ENCODE measurements at places on chromosomes 11 and 22.

DNA sequence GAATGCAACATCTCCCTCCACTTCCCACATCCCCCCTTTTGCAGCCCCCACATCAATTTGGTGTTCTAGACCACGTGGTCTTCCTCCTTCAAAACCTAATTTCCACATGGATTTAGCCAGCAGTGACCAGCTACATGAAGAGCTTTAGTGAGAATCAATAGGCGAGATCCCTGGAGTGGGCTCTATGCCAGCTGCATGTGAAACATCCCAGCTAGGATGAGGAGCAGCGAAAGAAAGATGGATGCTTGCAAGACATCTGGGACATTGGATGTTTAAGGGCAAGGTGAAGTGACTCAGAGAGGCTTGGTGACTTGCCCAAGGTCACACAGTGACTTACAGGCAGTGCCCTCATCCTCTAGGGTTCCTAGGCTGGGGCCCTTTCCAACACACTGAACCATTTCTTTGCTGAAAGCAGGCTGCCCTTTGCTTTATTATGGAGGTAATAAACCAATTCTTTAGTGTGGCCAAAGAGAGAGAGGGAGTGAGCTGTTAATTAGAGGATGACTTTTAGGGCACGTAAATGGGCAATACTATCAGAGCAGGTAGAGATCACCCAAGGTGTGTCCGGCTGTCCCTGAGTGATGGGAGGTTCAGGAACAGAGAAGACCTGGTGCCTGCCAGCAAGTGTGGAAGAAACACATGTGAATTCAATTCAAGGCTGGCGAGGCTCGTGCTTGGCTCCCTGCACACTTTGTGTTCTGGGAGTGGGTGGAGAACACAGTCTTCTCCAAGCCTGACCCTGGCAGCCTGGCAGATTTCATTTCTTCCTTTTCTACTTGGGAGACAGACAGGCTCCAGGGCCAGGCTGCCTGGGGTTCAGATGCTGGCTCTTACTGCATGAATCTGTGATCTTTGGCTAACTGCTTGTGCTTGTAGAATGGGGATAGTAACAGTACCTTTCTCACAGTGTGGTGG lies 24.0 kb downstream of the TSPAN18 start:
- DNase-seq = no peak

GRCh38 chr22:21013657-21014201 lies 1.2 kb upstream of the P2RX6 start:
- DNase-seq = no peak

- no peak for DNase-seq
These were observed 103.9 kb downstream of the DBX1 start for GRCh38 chr11:20056109-20056949.

GRCh38 chr11:33452836-33453624 lies 195.8 kb downstream of the HIPK3 start:
- DNase-seq = no peak

DNA sequence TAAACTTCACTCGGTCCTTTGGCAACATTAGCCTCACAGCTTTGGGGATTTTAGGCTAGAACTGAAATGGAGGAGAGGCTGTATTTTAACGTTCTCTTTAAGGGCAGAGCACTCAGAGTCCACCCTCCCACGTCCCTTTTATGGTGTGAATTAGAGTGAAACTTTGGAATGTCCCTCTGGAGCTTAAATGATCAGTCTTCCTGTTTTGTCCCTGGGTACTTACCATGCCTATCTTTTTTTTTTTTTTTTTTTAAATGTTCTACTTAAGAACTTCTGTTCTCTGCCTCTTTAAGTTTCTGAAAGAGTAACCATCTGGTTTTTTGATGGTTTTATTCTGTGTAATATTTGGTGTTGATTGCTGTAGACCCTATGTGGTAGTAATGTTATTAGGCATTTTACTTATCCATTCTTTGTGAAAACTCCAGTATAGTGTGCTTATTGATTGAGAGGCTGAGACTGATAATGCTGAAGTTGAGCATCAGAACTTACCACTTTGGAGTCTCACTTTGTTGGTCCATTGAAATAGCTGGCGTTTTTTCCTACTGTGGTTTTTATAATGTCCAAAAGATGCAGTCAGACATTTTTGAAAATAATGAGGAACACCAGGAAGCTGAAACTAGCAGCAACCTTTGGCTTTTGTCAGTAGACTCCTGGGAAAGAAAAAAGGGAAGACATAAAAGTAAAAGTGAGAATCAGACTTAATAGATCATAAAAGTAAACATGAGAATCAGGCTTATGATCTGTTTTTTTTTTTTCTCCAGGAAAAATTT lies 11.6 kb downstream of the UVRAG start:
- no peak for DNase-seq

GRCh38 chr11:122317305-122317704 lies 201.3 kb upstream of the BLID start:
- no peak for DNase-seq

DNA sequence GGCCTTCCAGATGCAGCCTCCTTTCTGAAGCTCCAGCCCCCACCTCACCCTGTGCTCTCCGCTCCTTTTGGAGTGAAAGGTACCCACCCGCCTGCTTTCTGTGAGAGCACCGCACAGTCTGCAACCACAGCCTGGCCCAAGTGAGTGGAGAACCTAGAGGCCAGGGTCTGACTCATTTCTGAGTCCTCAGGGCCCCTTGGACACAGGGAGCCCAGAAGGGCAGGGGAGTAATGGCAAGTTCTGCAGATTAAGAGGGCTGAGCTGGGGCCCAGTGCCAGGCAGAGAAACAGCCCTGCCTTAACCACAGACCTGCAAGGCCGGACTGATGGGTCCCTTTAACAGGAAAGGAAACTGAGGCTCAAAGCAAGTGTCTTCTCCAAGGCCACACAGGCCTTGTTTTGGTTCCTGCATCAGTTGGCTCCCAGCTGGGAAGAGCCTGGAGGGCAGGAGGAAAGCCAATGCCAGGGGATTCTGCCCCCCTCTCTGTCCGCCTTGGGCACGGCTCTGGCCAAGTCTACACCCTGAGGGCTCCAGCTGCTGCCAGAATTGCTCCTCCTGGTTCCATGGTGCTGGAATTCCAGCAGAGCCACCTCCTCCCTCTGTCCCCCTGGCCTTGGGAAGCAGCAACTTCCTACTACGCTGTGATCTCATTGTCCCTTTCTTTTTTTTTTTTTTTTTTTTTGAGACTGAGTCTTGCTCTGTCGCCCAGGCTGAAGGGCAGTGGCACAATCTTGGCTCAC lies 55.1 kb downstream of the CYTH4 start:
- no peak for DNase-seq

- no peak for DNase-seq
These were observed 67.3 kb downstream of the GAS2 start for GRCh38 chr11:22733475-22734248.

DNA sequence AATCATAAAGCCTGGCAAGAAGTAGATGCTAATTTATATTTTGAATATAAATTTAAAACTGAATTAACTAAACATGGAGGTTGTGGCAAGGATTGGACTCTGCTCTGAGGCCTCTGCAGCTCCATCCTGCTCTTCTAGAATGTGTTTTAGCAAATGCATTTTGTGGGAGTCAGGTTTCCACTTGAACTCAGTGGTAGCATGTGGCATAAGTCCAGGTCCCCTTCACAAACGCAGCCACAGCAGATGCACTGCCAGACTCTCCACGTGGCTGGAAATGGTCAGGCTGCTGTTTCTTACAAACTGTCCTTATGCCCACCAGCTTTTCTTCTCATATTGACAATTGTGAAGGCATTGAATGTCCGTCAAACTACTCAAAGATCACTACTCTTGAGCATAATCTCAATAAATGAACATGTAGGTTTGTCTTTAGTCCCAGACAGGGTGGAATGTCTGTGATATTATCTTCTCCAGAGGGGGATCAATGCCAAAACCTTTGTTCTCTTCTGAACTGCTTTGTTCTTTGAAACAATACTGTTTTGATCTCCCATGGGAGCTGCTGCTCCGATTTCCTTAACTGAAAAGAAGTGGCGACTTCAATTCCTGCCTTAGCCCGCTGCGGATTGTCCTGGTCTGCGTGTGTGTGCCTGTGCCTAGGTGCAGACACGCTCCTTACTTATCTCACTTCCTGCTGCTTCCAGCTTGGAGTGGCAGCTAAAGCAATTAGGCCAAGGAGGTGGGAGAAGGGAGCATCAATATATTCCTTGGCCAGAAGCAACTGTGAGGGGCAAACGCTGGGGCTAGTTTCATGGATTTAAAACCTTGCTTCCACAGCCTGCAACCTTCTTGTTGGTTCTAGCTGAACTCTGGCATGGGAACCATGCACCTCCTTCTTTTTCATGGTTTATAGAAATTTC lies 24.2 kb downstream of the EIF4G2 start:
- DNase-seq = no peak

DNA sequence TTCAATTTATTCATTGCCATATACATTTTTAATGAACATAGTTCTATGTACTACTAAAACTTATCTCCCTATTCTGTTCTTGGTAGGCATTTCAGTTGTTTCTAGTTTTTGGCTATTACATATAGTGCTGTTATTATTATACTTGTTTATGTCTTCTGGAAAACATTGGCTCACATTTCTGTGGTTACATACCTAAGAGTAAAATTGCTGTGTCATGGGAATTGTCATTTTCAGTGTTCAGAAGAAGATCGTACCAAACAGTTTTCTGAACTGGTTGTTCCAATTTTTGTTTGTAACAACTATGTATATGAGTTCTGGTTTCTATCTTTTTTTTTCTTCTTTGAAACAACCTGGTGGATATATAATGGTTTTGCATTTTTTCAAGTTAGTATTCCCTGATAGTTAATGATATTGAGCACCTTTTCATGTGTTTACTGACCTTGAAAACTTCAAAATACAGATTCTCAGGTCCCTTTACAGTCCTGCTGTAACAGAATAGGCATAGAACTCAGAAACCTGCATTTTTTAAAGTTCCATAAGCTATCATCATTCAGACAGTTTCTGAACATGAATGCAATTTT lies 230.7 kb downstream of the JRKL start:
- DNase-seq = no peak

DNA sequence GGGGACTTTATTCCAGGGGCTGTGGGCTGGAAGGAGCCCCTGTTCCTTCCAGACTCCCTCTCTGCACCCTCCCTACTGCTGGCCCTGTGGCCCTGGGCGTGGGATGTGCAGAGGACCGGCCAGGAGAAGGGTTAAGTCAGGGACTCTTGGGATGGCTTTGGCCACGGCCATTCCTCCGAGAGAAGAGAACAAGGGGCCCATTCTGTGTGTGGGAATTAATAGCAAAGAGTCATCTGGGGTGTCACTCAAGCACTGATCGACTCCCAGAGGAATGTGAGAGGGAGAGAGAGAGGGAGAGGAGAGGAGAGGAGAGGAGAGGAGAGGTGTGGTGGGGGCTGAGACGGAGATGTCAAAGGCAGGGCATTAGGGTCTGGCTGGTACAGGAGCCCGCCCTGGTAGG lies 14.2 kb upstream of the SOX10 start:
- DNase-seq = no peak

- no peak for DNase-seq
These were observed 497.4 kb downstream of the ETS1 start for GRCh38 chr11:128089962-128090361.

- DNase-seq = no peak
These were observed 14.6 kb upstream of the ANO1 start for GRCh38 chr11:70063555-70063954.

GRCh38 chr22:30208631-30209603 lies 37.6 kb downstream of the LIF start:
- no peak for DNase-seq

Measured in activated T-helper 1 cell treated with anti-CD3 and anti-CD28 coated beads, Interleukin-2, amount 50 U/mL, for 16 hours (primary cell).